ENCODE measurements at places on chromosomes 3 and 15.

- no peak for DNase-seq
Measured at GRCh38 chr3:149604125-149604875, 53.5 kb downstream of the WWTR1 start.

- no peak for DNase-seq
Measured at GRCh38 chr15:43048935-43049334, 56.9 kb downstream of the UBR1 start.

GRCh38 chr15:73849641-73850040, 23.7 kb upstream of the TBC1D21 start:
- DNase-seq = no peak

DNA sequence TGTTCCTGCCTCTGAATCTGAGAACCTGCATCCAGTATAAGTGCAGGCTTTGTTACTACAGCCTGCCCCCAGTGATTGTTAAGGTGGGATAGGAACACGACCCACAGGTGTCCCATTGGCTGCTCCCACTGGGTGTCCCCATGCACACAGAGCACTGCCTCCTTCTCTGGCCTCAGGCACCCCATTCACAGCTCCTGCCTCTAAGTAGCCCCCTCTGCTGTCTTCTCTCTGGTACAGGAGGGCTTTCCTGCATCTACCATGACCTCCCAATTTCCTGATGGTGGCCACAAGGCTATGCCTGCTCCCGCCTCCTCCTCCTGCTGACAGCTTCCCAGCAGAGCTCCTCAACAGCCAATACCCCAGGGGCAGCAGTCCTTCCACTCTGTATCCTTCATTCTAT, 238.6 kb upstream of the TMC3 start:
- DNase-seq = no peak

- DNase-seq = no peak
Measured at GRCh38 chr3:77460326-77460725, 420.4 kb downstream of the ROBO2 start.

- no peak for DNase-seq
Measured at GRCh38 chr3:192331749-192332385, 395.5 kb downstream of the FGF12 start.

DNA sequence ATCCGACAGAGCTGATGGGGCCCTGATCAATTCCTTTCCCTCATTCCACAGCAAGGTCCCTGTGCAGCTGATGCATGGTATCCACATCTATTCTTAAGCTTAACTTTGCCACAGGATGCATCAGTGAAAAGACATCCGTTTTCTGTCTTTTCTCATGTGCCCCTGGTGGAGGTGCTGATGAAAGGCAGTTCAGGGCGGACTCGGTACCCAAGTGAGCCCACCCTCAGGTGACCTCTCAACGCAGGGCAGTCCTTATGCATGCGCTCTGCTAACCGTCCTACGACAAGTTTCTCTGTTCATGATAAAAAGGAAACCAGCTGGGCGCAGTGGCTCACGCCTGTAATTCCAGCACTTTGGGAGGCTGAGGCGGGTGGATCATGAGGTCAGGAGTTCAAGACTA, 251.4 kb downstream of the ADAMTS17 start:
- DNase-seq = no peak

GRCh38 chr3:52345521-52346109, 29.5 kb downstream of the DNAH1 start:
- no peak for DNase-seq

DNA sequence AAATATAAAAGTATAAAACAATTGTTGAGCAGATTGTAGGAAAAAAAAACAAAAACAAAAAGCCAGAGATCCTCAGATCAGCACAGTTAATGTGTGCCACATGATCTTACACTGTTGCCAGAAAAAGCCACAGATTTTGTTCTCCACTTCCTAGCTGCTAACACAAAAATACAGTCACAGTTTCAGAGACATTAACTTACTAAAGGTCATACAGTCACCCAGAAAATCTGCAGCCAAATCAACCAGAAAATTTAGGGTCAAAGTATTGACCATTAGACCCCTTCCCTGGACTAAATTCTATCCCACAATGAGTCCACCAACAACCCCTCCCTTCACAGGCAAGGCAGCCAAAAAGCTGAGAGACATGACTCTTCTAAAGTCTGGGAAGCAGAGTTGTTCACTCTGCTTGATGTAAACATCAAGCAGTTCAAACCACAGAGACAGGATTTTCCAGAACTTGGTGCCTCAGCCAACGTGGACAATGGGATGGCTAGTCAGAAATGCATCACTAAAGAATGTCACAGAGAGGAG, 59.1 kb downstream of the SST start:
- no peak for DNase-seq

DNA sequence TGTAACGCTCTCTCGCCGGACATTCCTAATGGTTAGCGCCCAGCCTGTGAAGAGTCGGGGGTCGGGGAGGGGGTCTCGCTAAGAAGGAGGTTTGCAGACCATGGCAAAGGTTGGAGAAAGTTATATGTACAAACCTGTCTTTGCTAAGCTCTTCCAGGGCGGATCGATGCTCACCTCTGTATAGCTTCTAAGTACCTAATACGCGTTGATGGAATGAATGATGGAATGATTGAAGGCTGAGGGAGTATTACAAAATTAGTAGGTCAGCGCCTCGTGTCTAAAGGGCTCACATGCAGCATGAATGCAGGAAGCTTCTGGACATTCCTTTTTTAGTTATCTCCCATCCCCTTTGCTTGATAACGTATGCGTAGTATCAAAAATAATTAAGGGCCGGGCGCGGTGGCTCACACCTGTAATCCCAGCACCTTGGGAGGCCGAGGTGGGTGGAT, 305 bp upstream of the KPNA1 start:
- DNase-seq = no peak

- DNase-seq = no peak
Measured at GRCh38 chr3:168490981-168491380, 395.3 kb upstream of the GOLIM4 start.

- DNase-seq = no peak
Measured at GRCh38 chr3:69762768-69763229, 23.5 kb downstream of the MITF start.

GRCh38 chr15:39270221-39270855, 310.5 kb upstream of the THBS1 start:
- no peak for DNase-seq

DNA sequence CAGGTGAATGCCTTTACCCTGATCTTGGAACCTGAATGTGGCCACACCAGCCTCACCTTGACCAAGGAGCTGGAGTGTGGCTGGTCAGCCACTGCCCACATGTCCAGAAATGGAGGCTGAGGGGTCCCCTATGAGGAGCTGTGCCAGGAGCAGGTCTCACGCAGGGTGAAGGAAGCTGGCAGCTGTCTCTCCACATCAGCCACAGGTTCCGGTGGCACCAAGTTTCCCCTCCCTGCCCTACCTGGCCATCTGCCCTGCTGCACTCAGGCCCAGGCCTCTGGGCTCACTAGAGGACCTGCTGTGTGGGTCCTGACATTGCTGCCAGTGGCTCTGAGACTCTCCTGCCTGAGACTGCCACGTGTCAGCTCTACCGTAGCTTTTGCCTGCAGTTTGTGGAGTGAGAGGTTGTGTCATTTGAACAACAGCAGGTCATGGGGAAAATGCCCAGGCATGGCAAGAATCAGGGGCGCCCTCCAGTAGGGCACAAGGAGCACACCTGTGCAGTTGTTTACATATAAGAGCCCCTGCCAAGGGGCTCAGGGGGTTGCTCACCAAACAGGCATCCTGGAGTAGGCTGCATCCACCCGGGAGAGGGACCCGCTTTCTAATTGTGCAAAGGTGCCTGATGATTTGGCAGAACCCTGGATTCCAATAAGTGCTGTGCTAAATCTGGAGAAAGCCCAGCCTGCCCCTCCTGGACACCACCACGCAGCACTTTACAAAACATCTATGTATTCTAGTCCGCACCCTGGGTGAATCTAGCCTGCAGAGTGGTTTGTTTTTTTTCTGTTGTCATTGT, 258.5 kb upstream of the TLE3 start:
- peak; percentile 45 for DNase-seq

GRCh38 chr3:54845551-54845950, 82.3 kb downstream of the LRTM1 start:
- no peak for DNase-seq

DNA sequence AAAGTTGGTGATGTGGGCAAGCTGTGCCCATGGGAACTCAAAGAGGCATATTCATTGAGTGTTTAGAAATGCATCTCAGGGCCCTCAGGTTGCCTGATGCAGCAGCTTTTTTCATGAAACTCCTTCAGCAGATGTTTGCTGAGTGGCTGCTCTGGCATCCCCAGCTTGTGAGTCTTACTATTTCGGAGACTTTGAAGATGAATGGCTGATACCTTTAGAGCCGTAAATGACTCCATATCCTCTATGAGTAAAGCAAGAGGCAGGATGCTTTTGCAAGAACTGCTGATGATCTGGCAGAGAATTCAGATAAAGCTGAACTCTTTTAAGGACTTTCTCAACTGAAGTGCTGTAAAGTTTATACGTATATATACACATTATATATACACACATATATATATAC, 384.3 kb downstream of the CACNA2D3 start:
- DNase-seq = no peak

- no peak for DNase-seq
Measured at GRCh38 chr3:34504775-34505174, 706.3 kb downstream of the PDCD6IP start.

DNA sequence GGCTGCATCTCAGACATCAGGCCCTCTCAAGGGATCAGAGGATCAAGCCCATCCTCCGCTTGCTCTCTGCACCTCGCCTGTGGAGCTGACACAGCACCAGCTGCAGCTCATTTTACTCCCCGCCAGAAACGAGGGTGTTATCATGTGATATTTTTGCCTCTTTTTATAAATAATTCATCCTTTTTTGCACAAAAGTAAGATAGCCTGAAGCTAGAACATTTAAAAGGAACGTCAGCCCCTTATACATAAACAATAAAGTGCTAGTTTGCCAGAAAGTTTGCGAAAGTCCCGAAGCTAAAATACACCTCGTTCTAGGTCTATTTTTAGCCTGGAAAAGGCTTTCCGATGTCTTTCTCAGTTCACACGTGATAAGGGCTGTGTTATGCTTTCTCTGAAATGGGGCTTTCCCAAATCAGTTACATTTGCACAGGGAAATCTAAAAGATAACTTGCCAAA, 9.6 kb upstream of the FAM174B start:
- no peak for DNase-seq

DNA sequence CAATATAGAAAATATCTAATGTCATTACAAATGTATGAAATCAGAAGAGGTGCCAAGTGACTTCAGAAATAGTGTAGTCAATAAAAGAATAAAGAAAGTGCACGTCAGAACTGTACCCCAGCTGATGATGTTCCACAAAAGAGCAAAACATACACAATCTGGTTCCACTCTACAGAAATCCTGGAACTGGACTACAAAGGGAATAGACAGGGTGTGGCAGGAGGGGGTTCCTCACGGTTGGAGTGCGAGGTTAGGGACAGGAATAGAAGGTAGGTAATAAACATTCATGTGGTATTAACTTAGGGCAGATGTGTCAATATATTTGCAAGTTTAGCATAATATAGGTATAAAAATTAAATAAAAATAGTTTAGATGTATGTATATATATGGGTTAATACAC, 103.3 kb upstream of the GOLGA6L6 start:
- DNase-seq = no peak

- no peak for DNase-seq
Measured at GRCh38 chr3:160544844-160545503, 20.4 kb downstream of the KPNA4 start.

DNA sequence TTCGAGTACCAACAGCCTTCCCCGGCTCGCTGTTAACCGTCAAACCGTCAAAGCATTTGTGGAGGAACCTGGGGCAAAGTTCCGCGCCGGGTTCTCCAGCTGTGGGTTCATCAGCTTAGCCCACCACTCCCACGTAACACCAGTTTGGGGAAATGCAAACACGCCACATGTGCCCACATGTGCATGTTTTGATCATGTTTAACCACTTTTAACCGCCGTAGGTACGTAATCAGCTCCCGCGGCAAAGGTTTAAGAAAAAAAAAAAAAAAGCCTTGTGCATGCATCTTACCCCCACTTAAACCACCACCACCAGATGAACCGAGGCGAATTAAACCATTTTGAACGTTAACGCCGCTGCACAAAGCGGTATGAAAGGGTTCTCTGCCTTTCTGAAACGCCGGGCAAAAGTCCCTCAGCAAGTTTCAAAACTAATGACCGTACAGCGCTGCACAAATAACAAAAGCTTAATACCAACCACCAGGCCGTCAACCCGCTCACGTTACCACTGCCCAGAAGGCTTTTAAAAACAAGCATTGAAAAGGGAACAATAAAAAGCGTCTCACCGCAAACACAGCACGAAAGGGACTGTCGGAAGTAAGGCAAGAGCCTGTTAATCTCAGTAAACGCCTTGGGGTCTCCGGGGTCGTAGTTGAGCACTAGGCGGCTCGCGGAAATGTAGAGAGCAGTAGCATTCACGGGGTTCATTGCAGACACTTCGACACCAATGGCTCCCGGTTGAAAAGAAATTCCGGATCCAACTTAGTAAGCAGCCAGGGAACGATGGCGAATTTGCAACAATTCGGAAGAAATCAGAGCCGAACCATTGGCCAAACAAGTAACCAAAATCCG, 1.5 kb downstream of the MSL2 start:
- no peak for DNase-seq

- DNase-seq = no peak
Measured at GRCh38 chr3:162366166-162366766, 869.7 kb downstream of the OTOL1 start.

GRCh38 chr15:83320404-83320803, 35.9 kb upstream of the BNC1 start:
- DNase-seq = no peak

DNA sequence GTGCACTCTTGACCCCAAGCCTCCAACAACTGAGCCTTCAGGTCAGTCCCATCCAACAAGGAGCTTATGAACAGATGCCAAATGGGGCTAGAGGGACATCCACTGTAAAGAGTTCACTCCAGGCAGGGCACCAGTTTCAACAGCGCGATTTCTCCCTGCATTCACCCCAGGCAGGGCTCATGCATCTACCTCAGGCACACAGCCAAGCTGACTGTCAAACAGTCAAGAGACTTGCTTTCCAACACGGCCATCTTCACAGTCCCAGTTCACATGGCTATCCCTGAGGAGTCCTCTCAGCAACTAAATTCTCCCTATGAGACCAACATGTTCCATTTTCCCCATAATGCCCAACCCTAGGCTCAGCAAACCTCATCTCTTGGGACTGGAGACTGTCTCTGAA, 17.7 kb downstream of the SLC25A20 start:
- no peak for DNase-seq

- DNase-seq = no peak
Measured at GRCh38 chr3:184096811-184097383, at the start of gene HTR3E. Gene HTR3E (plus strand): TSS chr3:184097064. CDS start chr3:184097530, 466 bp downstream.

GRCh38 chr3:44045476-44046275, 196.0 kb upstream of the TOPAZ1 start:
- no peak for DNase-seq

- DNase-seq = no peak
Measured at GRCh38 chr15:60520825-60521368, 42.0 kb upstream of the ICE2 start.

DNA sequence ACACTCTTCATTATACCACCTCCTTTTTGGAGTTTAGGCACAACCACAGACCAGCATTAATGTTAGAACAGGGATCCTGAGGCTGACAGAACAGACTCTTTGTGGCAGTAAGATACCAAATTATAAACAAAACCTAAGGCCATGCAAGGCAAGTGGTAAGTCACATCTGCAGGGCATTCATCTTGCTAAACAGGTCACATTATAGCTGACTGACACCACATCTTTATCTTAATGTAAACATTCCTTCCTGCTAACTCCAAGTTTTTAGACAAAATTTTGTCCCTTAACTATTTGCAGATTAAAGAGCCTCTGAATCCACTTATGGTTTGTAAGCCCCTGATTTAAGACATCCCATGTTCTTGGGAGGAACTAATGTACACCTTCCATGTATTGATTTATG, 500.6 kb downstream of the PYDC2 start:
- DNase-seq = no peak
